ENCODE measurements at places on chromosomes 16 and 17. TPM values are rescaled to one million over a fixed set of nuclear protein-coding genes. Genes with fewer than 3 reads are reported as not detected.
A peak's percentile ranks its signal among the peaks of the same experiment; 100 is the strongest.

DNA sequence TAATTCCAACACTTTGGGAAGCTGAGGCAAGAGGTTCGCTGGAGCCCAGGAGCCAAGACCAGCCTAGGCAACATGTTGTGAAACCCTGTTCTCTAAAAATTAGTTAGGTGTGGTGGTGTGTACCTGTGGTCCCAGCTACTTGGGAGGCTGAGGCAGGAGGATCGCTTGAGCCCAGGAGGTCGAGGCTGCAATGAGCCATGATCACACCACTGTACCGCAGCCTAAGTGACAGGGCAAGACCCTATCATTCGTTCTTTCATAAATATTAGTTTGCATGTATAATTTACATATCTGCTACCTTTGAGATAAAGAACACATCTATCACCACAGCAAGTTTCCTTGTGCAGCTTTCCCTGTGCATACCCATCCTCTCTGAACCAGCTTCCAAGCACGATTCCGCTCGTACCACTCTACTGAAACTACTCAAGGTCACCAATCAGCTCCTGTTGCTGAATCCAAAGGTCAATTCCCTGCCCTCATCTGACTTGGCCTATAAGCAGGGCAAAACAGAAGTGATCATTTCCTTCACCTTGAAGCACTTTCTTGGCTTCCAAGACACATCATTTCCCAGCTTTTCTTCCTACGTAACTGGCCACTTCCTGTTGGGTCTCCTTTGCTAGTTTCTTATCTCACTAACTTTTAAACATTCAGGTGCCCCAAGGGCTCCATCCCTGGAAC lies 49.1 kb downstream of the GRB2 start:
- no peak for DNase-seq

- peak; percentile 14 for DNase-seq
Measured at GRCh38 chr17:51653878-51654277, 393.5 kb downstream of the UTP18 start.

GRCh38 chr17:64920026-64920418 lies 744 bp upstream of the LRRC37A3 start:
- no peak for DNase-seq

DNA sequence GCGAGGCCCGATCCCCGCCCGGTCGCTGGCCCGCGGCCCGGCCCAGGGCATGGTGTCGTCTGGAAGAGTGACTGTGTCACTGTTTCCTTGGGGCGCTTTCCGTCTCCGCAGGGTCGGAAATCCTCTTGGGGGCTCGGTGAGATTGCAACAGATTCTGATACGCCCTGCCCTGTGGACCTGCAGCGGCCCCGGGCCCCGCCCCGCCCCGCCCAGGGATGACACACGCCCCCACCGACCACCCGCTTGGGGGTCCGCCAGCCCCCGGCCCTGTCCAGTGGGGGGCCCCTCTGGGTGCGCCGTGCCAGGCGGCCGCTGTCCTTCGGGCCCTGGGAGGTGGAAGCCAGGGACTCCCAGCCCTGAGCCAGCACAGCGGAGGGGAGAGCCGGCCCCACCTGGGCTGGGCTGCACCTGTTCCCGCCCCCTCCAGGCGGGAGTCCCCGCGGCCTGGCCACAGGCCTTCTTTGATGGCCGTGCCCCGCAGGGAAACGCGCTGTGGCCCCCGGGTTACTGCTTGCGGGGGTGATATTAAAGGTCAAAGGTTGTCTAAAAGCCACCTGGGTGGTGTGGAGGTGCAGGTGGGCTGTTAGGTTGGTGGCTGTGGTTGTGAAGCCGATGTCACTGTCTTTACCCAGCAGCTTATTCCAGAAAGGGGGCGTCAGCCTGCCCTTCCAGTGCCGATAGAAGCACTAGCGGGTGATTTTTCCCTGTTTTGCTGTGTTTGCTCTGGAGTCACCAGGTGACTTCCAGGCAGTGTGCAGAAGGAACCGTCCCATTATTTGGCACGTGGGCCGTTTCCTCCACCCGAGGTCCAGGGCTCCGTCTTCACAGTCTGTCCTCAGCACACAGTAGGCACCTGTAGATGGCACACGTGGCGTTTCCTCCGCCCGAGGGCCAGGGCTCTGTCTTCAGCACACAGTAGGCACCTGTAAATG lies 752 bp downstream of the TBC1D24 start:
- DNase-seq = no peak

GRCh38 chr17:78910497-78911284 lies 7.7 kb upstream of the CEP295NL start:
- no peak for DNase-seq

DNA sequence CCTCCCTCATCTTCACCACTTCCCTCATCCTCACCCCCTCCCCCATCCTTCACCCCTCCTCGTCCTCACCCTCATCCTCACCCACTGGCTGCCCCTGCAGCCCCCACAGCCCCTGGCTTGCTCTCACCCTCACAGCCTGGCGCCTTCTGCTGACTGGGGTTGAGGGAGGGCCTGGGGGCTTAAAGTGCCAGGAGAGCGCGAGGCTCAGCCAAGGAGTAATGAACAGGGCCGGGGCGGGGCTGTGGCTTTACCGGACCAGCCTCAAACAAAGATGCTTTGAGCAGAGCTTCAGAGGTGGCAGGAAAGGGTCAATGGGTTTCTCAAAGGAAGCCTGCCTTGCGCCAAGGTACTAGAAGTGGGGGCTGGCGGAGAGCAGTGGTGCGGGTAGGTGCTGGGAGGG lies at the start of gene PRSS33:
Gene PRSS33 (minus strand): TSS at position 155 of the 400 bp plus-strand sequence. CDS start 1,013 bp downstream, outside the sequence.
- DNase-seq = no peak

GRCh38 chr17:54749157-54749556 lies 151.5 kb upstream of the TOM1L1 start:
- DNase-seq = peak; percentile 31

The SLC4A1 gene
- not detected for total RNA-seq

The KRTAP9-8 gene
- total RNA-seq = not detected

The ZNF267 gene
- total RNA-seq = 3.5 TPM

The CCL3 gene
- not detected for total RNA-seq

Data from H4 (cell line).